ENCODE measurements at places on chromosomes 2 and 18.

GRCh38 chr2:15195813-15196212, 365.3 kb downstream of the NBAS start:
- DNase-seq, result no peak

- DNase-seq, result no peak
These were observed 892 bp downstream of the CELF4 start for GRCh38 chr18:37564711-37565100.

- DNase-seq, result no peak
These were observed 17.4 kb upstream of the FOSL2 start for GRCh38 chr2:28375236-28375635.

- DNase-seq, result peak; percentile 19
These were observed 8.7 kb downstream of the CEP68 start for GRCh38 chr2:65064728-65065552.

GRCh38 chr2:109376115-109376514, 237.7 kb downstream of the SEPTIN10 start:
- no peak for DNase-seq

GRCh38 chr2:144456680-144457079, 63.2 kb downstream of the ZEB2 start:
- no peak for DNase-seq

DNA sequence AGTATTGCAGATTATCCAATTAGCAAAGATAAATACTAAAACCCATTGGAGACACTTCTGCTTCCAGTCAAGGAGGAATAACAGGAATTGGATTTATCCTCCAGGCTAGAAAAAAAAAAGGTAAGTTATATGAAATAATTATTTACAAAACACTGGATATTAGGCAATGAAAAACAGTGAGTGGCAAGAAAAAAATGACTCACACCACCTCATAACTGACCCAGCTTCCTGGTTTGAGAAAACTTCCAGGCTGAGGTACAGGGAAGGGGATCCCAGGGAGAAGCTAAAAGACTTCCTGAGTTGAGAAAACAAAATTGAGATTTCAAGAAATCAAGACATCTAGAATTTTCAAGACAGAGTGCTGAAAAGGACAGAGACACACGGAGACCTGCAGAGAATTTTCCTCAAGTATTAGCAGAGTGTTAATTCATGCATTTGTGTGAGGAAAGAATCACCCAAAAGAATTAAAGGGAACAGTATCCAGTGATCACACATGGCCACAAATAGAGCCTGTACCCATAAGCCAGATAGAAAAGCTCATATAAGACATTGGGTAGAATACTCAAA, 17.4 kb downstream of the SRD5A2 start:
- no peak for DNase-seq

DNA sequence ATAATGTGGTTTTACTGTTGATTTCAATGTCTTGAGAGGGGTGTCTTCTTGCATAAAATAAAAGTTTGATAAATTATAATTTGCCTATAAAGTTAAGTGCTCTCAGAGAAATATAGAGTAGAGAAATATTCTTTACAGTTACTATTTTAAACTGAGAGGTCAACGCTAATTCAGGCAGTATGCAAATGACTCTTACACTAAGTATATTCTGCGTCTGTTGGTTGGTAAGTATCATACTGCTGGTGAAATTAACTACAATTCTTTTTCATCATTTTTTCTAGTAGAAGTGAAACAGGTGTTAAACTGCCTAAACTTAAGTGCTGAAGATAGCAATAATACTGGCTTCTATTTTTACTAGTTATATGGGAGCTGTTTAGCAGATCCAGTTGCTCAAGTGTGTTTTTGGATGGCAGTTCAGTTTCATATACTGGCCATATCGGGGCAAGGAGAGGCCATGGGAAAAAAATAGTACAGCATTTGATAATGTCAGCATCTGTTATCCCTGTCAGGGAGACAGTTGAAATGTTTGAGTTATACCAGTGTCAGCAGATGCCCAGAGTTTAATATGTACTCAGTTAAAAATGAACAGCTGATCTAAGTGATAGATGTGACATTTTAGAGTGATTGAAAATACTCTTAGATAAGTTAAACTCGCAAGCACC, 86.2 kb downstream of the MIB1 start:
- no peak for DNase-seq

- DNase-seq, result no peak
These were observed 88.9 kb upstream of the CYP26B1 start for GRCh38 chr2:72236445-72237067.

DNA sequence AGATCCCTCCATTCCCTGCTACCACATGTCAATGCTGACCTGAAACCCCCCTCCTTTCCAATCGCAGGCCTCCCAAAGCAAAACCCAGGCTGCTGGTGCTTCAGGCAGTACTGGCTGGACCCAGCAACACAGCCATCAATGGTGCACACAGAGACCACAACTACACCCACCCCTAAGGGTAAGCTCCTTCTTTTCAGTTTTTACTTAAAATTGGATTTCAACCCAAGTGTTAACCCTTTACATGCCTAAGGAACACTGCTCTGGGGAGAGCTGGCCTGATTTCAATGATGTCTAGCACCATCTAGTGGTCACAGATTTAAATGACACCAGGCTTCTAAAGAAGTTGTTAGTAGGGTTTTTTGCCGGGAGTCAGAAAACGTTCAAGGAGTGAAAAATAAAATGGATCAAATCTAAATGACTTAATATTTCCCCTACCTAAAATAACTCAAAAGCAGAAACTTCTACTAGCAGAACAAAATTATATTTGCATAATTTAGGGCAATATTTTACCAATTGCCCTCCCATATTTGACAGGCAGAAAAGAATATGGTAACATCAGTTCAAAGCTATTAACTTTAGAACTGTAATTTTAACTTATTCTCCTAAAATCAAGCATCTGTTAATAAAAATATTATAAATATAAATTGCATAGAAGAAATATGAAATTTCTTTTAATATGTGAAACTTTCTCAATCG, 24.6 kb downstream of the FECH start:
- DNase-seq, result no peak

DNA sequence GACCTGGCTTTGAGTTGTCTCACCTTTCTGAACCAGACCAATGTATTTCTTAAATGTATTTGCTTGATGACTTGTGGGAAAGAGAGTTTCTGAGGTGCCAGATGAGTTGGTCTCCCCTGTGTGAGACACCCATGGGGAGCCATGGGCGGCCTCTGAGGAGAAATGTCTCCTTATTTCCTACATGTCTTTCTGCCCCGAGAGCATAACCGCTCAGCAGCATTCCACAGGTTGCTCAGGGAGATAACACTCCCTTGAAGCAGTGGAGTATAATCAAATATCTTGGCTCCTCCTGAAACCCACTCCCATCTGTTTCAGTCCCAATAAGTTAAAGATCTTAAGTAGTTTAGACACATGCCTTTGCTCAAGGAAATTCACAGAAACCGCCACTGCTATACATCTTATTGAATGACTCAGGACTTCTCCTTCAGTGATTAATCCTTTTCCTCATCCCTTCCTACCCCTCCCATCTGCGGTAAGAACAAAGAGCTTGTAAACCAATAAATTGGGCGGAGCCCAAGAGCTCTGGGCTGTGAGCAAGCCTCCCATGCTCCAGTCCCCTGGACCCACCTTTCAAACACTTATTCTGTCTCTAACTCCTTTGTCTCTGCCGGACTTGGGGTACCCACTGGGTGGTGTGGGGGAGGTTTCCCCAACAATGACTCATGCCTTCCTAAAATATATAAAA, 285.5 kb upstream of the LRRTM4 start:
- no peak for DNase-seq

- no peak for DNase-seq
These were observed 2.4 kb upstream of the HOXD12 start for GRCh38 chr2:176096986-176097819.

DNA sequence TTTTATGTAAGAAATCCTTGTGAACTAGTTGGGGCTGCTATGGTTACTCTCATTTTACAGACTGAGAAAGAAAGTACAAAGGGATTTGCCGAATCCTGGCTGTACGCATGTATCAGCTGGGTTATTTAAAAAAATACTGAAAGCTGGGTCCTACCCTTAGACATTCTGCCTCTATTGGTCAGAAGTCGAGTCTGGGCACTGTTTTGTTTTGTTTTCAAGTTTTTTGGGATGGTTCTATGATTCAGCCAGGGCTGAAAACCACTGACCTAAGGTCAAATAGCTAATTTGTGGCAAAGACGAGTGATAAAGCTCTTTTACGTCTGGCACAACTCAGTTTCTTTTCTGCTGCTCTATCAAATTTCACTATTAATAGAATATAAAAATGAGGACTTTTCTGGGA, 5.9 kb upstream of the SLC8A1 start:
- DNase-seq, result no peak

GRCh38 chr18:38616306-38616705, 1050.7 kb upstream of the CELF4 start:
- DNase-seq, result no peak
